SJSA1 (cell line): ENCODE measurements at places on chromosomes 1 and 21. TPM values are rescaled to one million over a fixed set of nuclear protein-coding genes. Genes with fewer than 3 reads are reported as not detected.

GUCA2A gene
- not detected in 2 replicates for total RNA-seq

GRCh38 chr1:159179906-159180305, 8.5 kb downstream of the CADM3 start:
- DNase-seq = no peak

DNA sequence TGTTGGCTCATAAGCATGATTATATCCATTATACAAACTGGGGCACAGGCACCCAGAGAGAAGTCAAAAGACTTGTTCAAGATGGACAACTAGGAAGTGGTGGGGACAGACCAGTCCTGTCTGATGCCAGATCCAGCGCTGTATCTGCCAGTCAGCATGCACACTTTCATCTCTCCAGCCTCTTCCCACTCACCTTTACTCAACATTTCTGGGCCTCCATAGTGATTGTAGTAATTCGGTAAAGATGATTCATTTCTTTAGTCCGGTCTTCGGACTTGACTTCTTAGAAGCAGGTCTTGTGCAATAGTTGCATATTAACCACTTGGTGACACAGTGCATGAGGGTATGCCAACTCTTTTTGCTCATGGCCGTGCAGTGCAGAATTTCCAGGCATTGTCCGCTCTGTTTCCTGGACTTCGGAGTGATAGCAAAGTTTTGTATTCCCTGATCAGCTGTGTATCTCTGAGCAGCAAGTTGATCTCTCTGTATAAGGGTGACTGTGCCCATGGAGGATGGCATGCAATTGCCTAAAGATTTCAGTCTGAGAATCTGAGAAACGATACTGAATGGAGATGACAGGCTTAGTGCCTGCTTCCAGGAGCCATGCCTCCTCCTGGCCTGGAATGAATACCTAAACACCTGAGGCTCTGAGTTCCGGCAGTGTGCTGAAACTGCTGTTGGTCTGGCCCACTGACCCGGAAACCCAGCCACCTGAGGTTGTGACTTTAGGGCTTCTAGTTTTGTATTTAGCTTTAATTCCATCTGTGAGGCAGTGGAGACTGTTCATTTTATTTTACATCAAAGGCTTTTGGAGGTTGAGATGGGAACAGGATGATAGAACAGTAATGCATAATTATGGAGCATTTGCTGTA, 39.0 kb downstream of the GALNT2 start:
- no peak for DNase-seq

GRCh38 chr1:207612762-207613161, 32.2 kb upstream of the CR1L start:
- DNase-seq = no peak

DNA sequence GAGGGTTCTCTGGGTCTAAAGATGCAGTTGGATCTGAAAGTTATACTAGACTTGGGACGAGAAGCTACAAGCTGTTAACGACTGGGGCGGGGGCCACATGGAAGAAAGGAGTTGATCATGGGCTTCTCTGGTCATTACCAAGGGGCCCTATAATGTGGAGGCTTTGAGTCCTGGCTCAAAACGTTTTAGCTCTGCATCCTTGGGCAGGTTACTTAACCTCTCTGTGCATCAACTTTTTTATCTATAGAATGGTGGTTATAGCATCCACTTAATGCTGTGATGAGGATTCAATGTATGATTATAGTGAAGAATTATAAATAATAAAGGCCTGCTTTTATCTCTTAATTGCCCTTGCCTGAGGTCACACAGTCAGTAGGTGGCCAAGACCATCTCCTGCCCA, 53.1 kb downstream of the UBIAD1 start:
- DNase-seq = no peak
